Right lobe of liver (tissue), 6 donors: ENCODE measurements at places on chromosomes 6 and 20. TPM values are rescaled to one million over a fixed set of nuclear protein-coding genes. Genes with fewer than 3 reads are reported as not detected.

Gene SUMO4
- 0.90 TPM for total RNA-seq

Gene ARMC12
- total RNA-seq: 1.4 TPM

Gene BEND3
- total RNA-seq: 2.0 TPM

Gene PTGIS
- 30.5 TPM for total RNA-seq

Gene MEI4
- 0.12 TPM for total RNA-seq

Gene METTL24
- total RNA-seq: 0.37 TPM

Gene GPSM3
- 9.2 TPM for total RNA-seq

Gene CD164
- 146 TPM for total RNA-seq

Gene ZNF322
- 2.9 TPM for total RNA-seq

DNA sequence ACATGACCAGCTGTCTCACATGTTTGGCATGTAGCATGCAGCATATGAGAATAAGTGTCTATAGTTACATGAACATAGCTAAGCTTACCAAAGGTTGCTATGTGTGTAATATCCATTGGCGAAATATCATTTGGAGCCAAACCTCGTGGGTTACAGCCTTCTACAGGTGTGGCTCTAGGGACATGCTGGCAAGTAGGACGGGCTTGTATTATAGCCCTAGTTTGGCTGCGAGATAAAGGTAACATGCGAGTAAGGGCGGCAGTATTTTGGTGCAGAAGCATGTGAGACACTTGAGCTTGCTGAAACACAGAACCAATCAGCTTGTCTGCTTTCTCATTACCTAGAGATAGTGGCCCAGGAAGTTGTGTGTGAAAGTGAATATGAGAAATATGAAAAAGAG lies 6.5 kb upstream of the ABHD12 start:
- no peaks in the 10 kb centered on the region for H3K36me3 ChIP-seq
- H3K27ac ChIP-seq: no peak overlapping the region
- H3K4me3 ChIP-seq: no peak overlapping the region
- no peaks in the 10 kb centered on the region for H3K4me1 ChIP-seq

- no peaks in the 10 kb centered on the region for H3K36me3 ChIP-seq
- H3K4me3 ChIP-seq: no peak overlapping the region
- DNase-seq: no peak
- H3K27ac ChIP-seq: no peak overlapping the region
- no peaks in the 10 kb centered on the region for H3K27me3 ChIP-seq
Measured at GRCh38 chr6:169807229-169807628, 55.8 kb downstream of the ERMARD start.

GRCh38 chr20:50959543-50960126 lies 1.0 kb downstream of the MOCS3 start:
- H3K4me1 ChIP-seq: peaks cover 6% of the 10 kb centered on the region
- DNase-seq: no peak
- H3K27ac ChIP-seq: no peak overlapping the region
- H3K36me3 ChIP-seq: peaks cover 4% of the 10 kb centered on the region
- peak overlapping the region; percentile 79 for H3K4me3 ChIP-seq

DNA sequence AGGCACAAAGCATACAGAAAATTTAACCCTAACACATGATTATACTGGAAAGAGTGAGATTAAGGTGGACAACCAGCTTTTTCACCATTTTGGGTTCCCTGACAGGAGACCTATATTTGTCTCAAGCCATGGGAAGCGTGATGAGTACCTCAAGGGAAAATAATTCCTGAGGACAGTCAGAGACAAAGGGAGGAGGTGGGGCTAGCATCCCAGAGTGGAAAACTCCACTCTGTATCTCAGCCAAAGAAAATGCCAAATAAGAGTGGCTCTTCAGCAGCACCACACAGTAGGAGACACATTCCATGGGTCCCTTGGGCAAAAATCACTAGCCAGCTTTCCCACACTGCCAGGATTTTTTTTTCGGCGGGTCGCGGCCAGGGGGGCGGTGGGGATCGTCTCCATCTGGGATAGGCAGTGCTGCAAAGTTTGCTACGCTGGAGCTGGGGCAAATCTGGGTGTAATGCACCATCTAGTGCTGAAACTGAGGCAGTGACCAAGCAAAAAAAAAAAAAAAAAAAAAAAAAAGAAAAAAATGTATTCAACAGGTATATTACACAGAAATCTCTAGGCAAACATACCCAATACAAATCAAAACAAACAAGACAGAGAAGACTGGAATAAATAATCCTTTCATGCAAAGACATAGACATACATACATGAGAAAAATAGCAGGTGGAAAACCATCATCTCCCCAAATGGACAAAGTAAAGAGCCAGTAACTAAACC lies 77.3 kb upstream of the SLC35F1 start:
- no peaks in the 10 kb centered on the region for H3K4me1 ChIP-seq
- no peak overlapping the region for H3K4me3 ChIP-seq
- no peak for DNase-seq
- no peak overlapping the region for H3K27ac ChIP-seq

DNA sequence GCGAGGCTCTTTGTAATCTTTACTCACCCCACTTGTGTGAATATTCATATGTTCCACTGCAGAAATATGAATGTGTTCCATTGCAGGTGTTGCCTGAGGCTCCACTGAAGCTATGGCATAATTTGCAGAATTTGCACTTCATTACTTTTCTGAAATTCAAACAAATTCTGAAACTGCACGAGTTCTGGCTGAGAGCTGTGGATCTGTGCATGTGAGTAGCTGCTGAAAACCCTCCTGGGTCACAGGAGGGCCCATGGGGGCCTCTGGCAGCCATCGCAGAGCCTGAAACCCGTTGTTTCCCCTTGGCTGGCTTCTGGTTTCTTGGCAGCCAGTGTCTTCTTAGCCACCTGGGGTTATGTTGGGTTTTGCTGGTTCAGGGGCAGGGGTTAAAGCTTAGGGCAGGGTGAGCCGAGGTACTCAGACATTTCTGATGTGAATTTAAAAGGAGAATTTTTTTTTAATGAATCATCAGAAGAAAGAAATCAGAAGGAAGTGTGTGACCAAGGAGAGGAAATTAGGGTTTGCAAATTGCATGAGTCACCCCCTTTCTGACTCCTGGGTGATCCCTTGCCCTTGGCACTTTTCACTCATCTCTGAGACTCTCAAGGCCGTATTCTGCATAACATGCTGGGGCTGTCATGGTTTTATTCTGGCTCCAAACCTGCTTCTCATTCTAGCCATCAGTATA lies 40.6 kb downstream of the TOX2 start:
- peaks cover 32% of the 10 kb centered on the region for H3K4me1 ChIP-seq
- H3K27ac ChIP-seq: no peak overlapping the region
- H3K36me3 ChIP-seq: no peaks in the 10 kb centered on the region

DNA sequence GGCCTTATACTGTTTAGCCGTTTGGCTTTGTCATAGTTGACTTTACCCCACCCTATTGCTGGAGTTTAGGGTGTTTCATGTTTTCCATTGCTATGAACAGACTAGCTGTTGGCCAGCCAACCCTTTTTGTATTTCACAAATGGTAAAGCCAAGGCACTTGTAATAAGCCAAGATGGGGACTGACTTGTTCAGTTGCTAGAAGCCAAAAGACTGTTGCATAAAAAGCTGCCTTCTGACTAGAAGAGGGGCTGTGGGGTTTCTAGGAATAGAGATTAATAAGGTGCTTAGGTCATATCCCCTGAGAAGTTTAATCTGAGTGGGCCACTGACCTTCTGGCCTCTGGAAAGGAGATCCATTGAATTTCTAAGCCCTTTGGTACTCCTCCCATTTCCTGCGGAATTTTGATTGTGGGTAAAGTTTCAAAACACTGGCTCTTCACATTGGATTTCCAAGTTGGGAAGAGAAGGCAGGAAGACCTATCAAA lies 211.1 kb downstream of the PLCB4 start:
- no peak overlapping the region for H3K27ac ChIP-seq
- no peaks in the 10 kb centered on the region for H3K4me1 ChIP-seq
- H3K36me3 ChIP-seq: no peaks in the 10 kb centered on the region

GRCh38 chr6:128172752-128173682 lies 272.2 kb upstream of the THEMIS start:
- no peak overlapping the region for H3K4me3 ChIP-seq
- H3K4me1 ChIP-seq: no peaks in the 10 kb centered on the region
- no peak for DNase-seq
- no peaks in the 10 kb centered on the region for H3K27me3 ChIP-seq

GRCh38 chr6:74610352-74610751 lies 595.5 kb downstream of the COL12A1 start:
- DNase-seq: no peak
- H3K27me3 ChIP-seq: no peaks in the 10 kb centered on the region
- H3K4me1 ChIP-seq: no peaks in the 10 kb centered on the region
- no peaks in the 10 kb centered on the region for H3K36me3 ChIP-seq

GRCh38 chr6:93418033-93418407 lies 1.3 kb downstream of the EPHA7 start:
- no peak overlapping the region for H3K4me3 ChIP-seq
- H3K27me3 ChIP-seq: no peaks in the 10 kb centered on the region
- no peaks in the 10 kb centered on the region for H3K4me1 ChIP-seq
- no peaks in the 10 kb centered on the region for H3K36me3 ChIP-seq
- DNase-seq: no peak
- no peak overlapping the region for H3K27ac ChIP-seq

DNA sequence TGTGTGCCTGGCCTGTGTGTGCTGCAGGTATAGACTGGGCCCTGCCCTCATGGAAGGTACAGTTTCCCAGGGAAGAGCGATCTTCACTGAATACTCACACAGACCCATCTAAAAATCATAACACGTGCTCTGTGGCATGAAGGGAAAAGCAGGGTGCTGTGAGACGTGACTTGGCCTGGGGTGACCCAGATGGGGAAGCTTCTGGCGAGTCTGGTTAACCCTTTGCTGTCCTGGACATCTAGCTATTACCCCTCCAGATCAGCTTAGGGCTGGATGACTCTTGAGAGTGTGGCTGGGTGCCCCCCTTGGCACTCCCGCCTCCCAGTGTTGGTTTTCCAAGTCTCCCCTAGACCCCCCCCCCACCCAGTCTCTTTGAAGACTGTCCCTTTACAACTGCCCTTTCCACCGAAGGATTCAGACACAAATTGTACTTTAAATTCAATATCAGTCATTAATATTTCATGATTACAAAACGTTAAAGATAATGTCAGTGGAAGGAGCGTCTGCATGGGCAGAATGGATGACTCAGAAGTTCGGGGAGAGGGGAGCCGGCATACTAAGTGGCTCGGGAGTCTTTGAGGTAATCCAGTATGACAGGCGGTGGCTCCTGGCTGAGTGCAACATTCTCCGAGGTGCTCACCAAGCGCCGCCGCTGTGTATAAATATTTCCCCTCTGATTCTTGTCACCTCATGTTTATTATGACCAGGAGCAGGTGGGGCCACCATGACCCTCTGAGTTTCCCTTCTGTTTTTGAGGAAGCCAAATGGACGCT lies 77.3 kb downstream of the CD40 start:
- no peaks in the 10 kb centered on the region for H3K27me3 ChIP-seq
- H3K27ac ChIP-seq: no peak overlapping the region
- H3K4me1 ChIP-seq: no peaks in the 10 kb centered on the region
- H3K4me3 ChIP-seq: no peak overlapping the region

- H3K4me3 ChIP-seq: no peak overlapping the region
- no peaks in the 10 kb centered on the region for H3K36me3 ChIP-seq
- H3K27me3 ChIP-seq: no peaks in the 10 kb centered on the region
- H3K27ac ChIP-seq: no peak overlapping the region
- DNase-seq: no peak
Measured at GRCh38 chr6:159892053-159892452, 1.3 kb downstream of the MAS1 start.

DNA sequence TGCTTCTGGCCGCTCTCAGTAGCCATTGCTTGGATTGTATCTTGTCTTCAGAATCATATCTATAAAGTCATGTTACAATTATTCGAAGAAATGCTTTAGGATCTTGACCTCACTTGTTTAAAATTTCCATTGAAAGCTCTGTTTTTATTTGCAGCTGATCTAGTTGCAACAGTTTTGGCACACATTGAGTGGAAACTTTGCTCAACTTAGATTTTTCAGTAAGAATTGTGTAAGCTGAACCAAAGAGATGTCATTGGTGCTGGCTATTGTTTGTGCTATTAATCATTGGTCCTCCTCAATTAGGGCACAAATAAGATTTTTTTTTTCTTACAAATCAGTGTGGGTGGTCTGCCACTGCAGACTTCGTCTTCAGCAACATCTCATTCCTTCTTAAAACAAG lies 649.2 kb downstream of the MMUT start:
- H3K4me3 ChIP-seq: no peak overlapping the region
- no peak overlapping the region for H3K27ac ChIP-seq
- H3K36me3 ChIP-seq: no peaks in the 10 kb centered on the region
- H3K27me3 ChIP-seq: no peaks in the 10 kb centered on the region
- no peaks in the 10 kb centered on the region for H3K4me1 ChIP-seq

- peak overlapping the region; percentile 53 for H3K27ac ChIP-seq
- no peaks in the 10 kb centered on the region for H3K36me3 ChIP-seq
- H3K27me3 ChIP-seq: no peaks in the 10 kb centered on the region
- peak overlapping the region; percentile 49 for H3K4me3 ChIP-seq
Measured at GRCh38 chr6:44219053-44219814, 2.5 kb downstream of the MYMX start.

DNA sequence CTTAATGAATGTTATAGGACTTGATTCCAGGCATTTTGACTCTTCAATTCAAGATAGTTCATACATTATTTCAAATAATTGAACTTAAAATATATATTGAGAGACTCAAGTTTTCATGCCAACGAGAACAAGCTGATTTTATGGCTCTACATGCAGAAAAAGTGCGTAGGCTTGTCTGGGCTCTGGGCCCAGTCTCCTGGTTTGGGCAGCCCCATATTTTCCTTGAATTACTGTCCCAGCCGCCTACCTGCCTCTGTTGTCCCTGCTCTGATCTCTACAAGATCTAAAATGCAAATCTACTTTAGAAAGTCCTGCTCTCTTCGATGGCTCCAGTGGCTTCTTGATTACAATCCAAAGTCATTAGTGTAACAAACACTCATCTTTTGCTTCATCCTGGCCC lies 537.4 kb upstream of the CHD6 start:
- no peak for DNase-seq
- H3K4me1 ChIP-seq: no peaks in the 10 kb centered on the region
- no peaks in the 10 kb centered on the region for H3K27me3 ChIP-seq
- H3K36me3 ChIP-seq: no peaks in the 10 kb centered on the region
- no peak overlapping the region for H3K4me3 ChIP-seq

GRCh38 chr6:139081471-139081870 lies 52.9 kb downstream of the ABRACL start:
- no peaks in the 10 kb centered on the region for H3K4me1 ChIP-seq
- no peak for DNase-seq
- H3K27me3 ChIP-seq: no peaks in the 10 kb centered on the region
- no peak overlapping the region for H3K27ac ChIP-seq
- H3K36me3 ChIP-seq: no peaks in the 10 kb centered on the region
